ENCODE measurements at places on chromosomes 3 and 15.

GRCh38 chr15:88896333-88897033 lies 1.1 kb upstream of the HAPLN3 start:
- DNase-seq = no peak

GRCh38 chr3:185340751-185341150 lies 22.2 kb upstream of the MAP3K13 start:
- DNase-seq = no peak

DNA sequence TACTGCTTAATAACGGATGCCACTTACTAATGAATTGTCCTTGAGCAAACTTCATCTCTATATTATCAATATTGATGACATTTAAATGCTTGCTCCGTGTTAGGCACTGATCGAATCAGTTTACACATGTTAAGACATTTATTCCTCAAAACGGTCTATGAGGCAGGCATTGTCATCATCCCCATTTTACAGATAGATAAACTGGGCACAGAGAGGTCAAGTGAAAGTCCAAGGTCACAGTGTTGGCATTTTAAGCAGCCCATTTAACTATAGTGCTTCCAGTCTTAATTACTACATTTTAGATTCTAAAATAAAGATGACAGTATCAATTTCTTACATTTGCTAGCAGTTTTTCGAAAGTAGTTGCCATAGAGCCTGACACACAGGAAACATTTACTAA lies 966 bp upstream of the ABI3BP start:
- DNase-seq = no peak

GRCh38 chr15:52529341-52529924 lies 753 bp upstream of the MYO5A start:
- no peak for DNase-seq

DNA sequence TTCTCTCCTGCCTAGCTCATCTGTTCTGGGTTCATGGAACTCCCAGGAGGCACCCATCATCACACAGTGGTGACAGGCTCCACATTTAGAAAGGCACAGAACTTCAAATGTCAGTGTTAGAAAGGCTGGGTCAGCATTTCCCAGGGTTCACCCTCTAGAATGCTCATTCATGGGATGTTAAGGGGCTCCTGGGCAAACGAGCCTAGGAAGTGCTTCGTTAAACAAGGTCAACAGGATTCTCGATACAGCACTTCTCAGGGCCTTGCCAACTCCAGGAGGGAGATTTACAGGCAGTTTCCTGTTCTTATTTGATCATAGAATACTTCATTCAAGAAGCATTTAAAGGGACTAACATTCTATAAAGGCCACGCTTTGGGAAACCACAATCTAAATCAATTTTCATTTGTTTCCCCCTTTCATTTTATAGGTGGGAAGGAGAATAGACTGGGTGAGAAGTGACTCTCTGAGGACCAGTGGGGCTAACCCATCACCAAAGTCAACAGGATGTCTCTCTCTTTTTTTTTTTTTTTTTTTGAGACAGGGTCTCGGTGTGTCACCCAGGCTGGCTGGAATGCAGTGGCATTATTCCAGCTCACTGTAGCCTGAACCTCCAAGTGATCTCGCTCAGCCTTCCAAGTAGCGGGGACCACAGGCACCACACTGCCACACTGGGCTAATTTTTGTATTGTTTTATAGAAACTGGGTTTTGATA lies 14.3 kb downstream of the IGDCC4 start:
- DNase-seq = no peak

DNA sequence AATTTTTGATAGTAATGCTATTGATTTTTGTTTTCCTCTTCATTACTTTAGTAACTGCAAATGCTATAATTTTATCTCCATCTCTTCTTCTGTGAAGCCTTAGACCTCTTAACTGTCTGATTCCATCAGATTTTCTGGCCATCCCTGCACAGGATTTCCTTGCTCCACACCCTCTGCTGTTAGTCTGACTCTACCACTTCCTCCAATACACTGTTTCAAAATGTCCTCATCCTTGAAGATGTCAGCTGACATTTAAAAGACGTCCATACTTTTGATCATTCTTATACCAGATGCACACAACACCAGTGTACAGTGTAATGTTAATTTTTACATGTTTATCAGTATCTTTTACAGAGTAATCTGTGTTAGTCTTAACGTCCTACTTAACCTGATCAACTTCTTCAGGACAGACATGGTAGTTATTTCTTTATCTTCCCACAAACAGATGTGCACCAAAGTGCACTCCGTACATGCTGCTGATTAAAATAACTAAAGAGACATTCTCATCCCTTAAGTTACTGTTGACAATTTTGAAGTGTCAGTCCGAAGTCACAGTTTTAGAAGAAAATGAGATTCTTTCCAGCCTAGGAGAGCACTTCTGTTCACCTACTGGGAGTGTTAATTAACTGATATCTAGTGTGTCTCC lies 102.4 kb upstream of the RASGRP1 start:
- DNase-seq = no peak

DNA sequence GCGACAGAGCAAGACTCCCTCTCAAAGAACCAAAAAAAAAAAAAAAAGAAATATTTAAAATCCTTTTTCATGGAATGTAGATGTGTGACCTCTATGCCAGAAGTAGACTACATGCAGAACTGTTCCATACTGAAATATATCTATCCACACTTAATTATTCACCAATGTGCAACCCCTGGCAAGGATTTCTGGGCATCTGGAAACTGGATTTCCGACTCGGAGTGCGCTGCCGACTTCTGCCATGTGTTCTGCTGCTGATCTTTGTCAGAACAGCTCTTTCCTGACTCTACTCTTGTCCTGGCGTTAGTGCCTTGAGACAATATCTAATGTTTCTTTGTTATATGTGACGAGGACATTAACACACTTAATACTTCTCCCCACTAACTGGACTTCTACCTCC lies 11.7 kb downstream of the LIPH start:
- no peak for DNase-seq

- DNase-seq = no peak
Measured at GRCh38 chr15:61112231-61112630, 116.9 kb downstream of the RORA start.

- DNase-seq = no peak
Measured at GRCh38 chr3:160081958-160082533, 93.4 kb downstream of the IL12A start.

GRCh38 chr3:14281053-14281452 lies 102.4 kb downstream of the LSM3 start:
- DNase-seq = no peak

DNA sequence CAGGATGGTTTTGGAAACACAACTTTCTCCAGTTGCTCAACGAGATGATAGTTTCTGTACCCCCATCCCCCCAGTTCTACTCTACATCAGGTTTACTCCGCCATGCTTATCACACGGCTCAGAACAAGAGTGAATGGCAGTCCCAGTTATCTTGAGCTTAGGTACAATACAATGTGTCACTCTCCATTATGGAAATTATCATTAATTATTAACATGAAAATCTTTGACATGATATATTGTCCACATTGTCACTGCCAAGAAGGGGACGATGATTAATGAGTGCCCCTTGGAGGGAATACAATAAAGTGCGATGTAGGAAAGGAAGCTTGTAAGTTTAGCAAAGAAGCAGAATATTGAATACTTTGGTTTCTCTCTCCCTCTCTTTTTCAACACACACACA lies 252.6 kb upstream of the CFAP20DC start:
- DNase-seq = no peak

GRCh38 chr3:196192036-196192523 lies 19.1 kb downstream of the ZDHHC19 start:
- peak; percentile 45 for DNase-seq

GRCh38 chr3:13535905-13536304 lies 13.0 kb upstream of the FBLN2 start:
- no peak for DNase-seq

DNA sequence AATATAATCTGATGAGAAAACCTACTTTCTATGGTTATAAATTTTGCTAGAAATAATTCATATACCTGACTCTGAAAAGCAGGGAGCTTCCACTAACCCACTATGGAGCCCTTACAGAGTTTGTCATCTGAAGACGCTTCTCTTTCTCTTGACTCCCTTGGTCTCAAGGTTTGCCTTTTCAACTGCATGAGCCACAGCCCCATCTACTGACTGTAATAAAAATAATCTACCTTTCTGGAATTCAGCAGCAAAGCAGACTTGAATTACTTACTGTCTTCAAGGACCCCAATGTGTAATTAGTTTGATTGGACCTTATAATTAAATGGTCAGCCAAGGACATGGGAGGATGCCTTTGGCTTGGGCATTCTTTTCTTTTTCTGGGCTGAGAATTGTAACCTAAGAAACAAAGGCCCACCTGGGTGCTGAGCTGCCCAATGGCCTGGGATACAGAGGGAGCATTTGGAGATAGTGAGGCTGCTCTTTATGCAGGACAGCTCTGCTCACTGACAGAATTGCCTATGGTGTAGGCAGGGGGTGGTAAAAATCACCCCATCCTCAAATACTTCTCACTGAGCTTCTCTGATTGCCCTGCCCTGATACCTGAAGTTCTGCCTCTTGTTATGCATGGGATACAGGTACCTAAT lies 178.6 kb upstream of the TRIM42 start:
- DNase-seq = no peak

- no peak for DNase-seq
Measured at GRCh38 chr15:63369781-63370180, 11.9 kb downstream of the CA12 start.

DNA sequence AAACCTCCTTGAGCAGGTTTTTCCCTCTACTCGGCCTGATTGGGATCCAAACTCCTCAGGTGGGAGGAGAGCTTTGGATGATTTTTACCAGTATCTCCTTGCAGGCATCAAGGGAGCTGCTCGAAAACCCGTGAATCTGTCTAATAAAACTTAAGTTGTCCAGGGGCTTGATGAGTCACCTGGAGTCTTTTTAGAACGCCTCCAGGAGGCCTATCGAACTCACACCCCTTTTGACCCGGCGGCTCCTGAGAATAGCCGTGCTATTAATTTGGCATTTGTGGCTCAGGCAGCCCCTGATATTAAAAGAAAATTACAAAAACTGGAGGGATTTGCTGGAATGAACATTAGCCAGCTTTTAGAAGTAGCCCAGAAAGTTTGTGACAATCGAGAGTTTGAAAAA lies 41.6 kb downstream of the ZBTB11 start:
- no peak for DNase-seq

- no peak for DNase-seq
Measured at GRCh38 chr3:197270558-197271317, 27.7 kb downstream of the DLG1 start.

GRCh38 chr3:56421205-56421604 lies 47.1 kb downstream of the ERC2 start:
- DNase-seq = no peak

DNA sequence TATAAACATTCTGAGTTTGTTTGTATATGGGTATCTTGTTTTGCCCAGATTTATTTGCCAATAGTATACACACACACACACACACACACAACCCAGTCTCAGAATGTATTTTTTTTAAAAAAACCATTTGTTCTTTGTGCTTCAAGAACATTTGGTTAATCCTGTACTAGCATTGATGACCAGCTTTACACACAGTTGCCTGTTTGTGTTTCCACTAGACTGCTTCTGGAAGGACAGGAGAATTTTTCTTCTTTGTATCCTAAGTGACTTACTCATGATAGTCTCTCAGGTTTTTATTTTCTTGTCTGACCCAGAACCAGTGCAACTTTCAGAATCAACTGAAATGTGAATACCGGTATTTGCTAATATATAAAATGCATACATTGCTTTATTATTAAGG lies 40.5 kb downstream of the U2SURP start:
- DNase-seq = no peak

GRCh38 chr3:61114316-61114953 lies 136.8 kb downstream of the FHIT start:
- no peak for DNase-seq

DNA sequence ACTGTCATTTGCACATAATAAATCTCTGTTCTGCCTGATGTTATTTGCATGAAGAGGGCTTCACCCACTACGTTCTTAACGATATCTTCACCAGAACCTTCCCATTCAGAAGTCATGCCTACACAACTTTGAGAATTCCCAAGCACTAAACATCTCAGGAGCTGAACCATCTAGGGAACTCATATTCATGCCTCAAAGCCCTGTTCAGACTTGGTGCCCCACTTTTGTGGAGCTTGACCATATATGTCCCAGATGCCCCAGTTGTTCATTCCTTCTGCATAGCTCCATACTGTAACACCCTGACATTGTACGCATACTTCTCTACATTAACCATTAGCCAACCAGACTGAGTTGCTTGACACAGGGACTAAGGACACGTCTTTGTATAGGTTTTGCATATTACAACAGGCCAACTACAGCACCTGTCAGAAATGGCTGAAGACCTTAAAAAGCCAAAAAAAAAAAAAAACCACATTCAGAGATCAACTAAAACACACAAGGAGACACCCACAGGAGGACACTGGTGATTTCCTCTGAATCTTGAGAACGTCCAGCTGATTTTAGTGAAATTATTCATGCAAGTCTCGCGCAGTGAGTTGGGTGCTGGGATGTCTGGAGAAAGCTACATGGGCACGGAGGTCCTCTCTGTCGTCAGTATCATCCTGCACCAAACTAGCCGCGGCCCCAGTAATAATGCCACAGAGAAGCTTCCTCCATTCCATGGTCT lies 141.4 kb downstream of the FOXP1 start:
- DNase-seq = no peak

- DNase-seq = no peak
Measured at GRCh38 chr3:123318374-123318773, 116.6 kb downstream of the SEC22A start.

DNA sequence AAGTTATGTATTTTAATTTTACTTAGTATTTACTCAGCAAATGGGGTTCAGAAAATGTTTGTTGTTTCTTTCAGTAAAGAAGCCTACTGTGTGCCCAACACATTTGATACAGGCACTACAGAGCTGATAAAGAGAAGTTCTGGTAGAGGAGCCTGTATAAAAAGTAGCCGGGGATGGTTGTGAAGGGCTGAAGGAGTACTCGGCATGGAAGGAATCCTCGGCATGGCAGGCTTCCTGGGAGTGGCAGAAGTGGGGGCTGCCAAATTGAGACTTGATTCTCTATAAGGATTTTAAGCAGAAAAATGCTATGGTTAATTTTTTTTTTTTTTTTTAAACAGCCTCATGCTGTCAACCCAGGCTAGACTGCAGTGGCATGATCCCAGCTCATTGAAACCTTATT lies 9.3 kb downstream of the ARL13B start:
- no peak for DNase-seq

DNA sequence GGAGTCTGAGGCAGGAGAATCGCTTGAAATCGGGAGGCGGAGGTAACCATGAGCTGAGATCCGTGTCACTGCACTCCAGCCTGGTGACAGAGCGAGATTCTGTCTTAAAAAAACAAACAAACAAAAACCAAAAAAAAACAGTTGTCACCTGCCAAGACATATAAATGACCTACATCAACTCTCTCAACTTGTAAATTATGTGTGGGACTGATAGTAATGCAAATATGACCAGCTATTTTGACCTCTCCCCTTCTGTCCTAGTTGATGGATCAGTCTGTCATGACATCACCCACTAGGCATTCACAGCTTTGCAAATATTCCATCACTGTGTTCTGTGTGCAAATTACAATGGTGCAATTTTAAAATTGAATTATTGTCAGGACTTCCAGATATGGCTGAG lies 175.4 kb downstream of the EBLN2 start:
- no peak for DNase-seq

- DNase-seq = no peak
Measured at GRCh38 chr3:52787246-52787645, 7.3 kb upstream of the ITIH3 start.
